ENCODE measurements at places on chromosomes 4 and X.
A peak's percentile ranks its signal among the peaks of the same experiment; 100 is the strongest.

GRCh38 chrX:10121787-10122186, 35.0 kb upstream of the CLCN4 start:
- no peak for DNase-seq

DNA sequence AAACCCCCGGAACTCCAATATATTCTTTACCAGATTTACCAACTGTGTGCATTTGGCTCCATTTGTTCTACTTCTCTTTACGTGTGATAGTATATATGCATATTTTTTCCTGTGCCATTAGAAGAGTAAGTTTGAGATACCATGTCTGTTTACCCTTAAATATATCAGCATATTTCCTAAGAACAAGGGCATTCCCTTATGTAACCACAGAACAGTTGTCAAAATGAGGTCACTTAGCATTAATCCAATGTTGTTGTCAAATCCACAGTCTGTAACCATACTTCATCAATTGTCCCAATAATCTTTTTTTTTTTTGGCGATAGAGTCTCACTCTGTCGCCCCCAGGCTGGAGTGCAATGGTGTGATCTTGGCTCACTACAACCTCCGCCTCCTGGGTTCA, 55.2 kb downstream of the TBC1D14 start:
- no peak for DNase-seq

DNA sequence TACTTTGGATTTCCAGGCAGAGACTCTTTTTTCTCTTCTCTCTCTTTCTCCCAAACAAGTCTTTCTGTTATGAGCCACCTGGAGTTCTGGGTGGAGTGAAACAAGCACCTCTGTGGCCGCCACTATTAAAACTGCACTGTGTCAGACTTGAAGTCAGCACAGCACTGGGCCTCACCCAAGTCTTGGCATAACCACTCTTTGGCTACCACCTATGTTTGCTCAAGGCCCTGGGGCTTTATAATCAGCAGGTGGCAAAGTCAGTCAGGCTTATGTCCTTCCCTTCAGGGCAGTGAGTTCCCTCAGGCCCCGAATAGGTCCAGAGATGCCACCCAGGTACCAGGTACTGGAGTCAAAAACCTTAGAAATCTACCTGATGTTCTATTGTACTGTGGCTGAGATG, 52.4 kb downstream of the ITIH6 start:
- DNase-seq, result no peak

- DNase-seq, result no peak
Measured at GRCh38 chr4:26937139-26937538, 76.5 kb downstream of the STIM2 start.

- no peak for DNase-seq
Measured at GRCh38 chrX:103446665-103447302, 70.4 kb downstream of the BEX3 start.

DNA sequence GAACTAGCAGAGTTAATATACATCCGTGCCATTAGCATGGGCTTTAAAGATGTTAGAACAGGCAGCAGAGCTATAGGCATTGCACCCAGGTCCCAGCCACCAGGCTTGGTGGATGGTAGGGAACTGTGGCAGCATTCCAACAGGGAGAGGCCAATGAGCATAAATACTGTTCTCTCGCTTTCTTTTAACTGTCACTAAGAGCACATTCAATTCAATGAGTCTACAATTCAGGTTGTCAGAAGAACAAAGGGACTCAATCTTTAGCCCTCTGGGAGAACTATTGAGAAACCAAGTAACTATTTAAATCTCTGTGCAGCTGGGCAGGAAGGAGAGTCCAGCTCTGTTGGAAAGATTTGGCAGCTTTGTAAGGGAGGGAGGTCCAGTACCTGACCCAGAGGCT, 165.6 kb downstream of the CHIC1 start:
- DNase-seq, result no peak

DNA sequence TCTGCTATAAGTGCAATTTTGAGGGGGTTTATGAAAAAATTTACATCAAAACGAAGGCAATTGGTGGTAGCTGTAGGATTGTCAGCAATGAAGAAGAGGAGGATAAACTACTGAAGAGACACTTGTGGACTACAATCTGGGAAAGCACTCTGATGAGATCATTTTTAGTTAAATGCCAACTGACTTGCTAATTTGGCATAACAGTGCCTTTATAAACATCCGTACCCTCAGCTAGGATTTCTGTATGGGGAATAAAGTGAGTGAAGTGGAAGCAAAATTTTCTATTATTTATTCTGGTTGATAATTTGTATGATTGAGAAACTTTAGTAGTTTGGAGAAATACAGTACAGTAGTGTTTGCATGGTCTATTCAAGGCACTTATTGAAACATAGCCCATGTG, 11.2 kb upstream of the GNRHR start:
- DNase-seq, result no peak

GRCh38 chr4:169050881-169051760, 41.1 kb upstream of the CBR4 start:
- DNase-seq, result no peak

GRCh38 chrX:48071064-48071985, at the start of gene ZNF630:
Gene ZNF630, minus strand, starts transcription at chrX:48071640. Its CDS starts 4,754 bp downstream, at chrX:48066886.
- DNase-seq, result peak; percentile 22

DNA sequence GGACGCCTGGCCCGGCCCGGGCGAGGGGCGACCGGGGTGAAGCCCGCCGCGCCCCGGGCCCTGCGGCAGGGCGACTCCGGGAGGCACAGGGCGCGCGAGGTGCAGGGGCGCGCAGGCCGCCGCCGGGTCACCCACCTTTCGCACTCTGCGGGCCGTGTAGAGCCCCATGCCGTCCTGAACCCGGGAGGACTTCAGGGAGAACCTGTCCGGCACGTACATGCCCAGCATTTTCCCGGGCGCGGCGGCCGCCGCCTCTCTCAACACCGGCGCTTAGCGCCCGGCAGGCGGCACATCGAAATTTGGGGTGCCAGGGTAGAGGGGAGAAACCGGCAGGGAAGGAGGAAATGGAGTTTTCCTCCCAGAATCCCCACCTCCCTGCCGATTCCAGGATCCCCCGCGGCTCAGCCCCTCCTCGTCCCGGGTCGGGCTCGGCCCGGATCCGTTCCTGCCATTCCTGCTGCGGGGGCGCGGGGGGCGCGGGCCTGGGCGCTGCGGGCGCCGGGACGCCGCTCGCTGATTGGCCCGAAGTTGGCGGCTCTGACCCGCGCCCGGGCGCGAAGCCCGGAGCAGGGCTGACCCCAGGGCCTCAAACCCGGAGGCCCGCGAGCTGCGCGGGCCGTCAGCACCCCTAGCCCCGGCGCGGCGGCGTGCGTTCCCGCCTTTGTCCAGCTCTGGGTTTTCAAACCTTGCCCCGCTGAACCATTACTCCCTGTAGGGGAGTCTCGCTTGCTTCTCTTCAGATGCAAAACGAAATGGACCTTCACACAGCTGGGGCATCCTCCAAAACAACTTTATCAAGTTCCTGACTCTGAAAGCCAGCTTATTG, at the start of gene PRDM5:
PRDM5 (minus strand) TSS at position 346 of the 826 bp plus-strand sequence; CDS start at position 228, 118 bp downstream.
- DNase-seq, result no peak

DNA sequence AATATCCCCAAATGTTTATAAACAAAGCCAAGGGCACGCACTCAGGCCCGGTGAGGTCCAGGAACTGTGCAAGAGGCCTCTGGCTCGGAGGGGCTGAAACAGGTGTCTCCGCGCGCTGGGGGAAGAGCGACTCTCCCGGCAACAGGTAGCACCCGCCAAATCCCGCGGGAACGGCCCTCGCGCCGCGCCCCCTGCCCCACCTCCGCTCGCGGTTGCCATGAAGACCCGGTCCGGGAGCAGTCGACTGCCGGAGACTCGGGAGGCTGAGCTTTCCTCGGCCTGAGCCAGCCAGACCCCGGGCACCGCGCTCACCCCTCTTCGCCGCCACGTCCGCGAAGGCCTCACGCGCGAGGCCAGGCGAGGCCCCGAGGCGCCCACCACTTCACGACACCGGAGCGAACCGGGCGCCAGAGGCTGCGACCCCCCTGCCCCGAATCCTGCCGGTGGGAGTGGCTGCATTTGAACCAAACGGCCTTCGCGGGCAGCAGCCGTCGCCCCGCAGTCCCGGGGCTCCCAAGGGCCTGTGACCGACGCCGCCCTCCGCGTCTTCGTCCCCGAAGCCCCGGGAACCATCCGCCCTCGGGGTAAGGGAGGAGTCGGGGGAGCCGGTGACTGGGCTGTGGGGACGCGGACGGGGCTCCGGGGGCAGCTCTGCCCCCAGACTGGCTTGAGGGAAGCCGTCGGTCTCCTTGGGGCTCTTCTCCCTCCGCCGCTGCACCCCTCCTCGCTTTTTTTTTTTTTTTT, at the start of gene NSUN7:
NSUN7 (plus strand) TSS at position 239 of the 744 bp plus-strand sequence. CDS start 739 bp downstream, outside the sequence.
- DNase-seq, result no peak

- DNase-seq, result no peak
Measured at GRCh38 chr4:82785611-82786400, 12.8 kb downstream of the SCD5 start.

GRCh38 chr4:104533156-104533555, 38.5 kb upstream of the CXXC4 start:
- DNase-seq, result no peak

DNA sequence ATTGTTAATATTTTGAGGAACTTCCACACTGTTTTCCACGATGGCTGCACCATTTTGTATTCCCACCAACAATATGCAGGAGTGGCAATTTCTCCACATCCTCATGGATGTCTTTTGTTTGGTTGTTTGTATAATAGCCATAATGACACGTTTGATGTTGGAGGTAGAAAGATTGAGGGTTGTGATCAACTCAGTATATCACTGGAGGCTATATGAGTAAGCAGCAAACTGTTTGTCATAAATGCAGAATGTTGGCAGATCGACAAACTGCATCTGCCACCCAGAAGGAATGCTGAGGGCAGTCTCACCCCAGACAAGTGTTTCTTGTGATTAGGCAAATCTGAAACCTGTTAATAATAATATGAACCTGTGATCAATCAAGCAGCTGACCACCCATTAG, 243.9 kb upstream of the WDFY3 start:
- no peak for DNase-seq
